ENCODE measurements at places on chromosomes 2 and 18.

DNA sequence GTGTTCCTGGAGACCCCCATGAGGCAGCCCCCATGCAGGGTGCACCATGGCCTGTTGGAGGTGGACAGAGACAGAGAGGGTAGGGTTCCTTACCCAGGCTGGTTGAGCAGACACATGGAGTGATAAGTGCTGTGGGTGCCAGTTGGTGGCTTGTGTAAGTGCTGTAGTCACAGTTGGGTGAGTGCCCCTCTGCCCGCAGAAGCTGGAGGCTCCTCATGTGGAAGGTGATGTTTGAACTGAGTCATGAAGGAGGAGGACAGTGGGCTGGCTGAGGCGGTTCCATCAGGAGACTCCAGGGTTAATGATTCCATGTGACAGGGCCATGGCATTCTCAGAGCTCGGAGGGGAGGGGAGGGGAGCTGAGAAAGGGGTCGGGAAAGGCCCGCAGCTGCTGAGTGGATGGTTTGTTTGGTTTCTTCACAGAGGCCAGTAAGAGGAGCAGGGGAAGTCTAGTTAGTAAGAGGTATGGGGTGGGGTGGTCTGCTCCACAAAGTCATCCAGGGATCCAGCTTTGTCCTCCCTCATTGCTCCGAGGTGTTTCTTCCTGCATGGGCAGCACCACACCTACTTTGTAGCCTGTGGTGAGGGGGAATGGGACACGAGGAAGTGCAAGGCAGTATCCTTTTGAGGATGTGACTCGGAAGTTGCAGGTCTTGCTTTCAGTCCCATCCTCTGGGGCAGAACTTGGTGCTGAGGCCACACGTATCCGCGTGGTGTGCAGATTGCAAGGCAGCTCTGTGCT is 13.6 kb downstream of the IMPA2 start:
- no peak for DNase-seq

GRCh38 chr2:134320930-134321329 is 67.1 kb downstream of the MGAT5 start:
- DNase-seq = no peak

- DNase-seq = no peak
Measured at GRCh38 chr2:67649331-67650261, 252.5 kb downstream of the ETAA1 start.

DNA sequence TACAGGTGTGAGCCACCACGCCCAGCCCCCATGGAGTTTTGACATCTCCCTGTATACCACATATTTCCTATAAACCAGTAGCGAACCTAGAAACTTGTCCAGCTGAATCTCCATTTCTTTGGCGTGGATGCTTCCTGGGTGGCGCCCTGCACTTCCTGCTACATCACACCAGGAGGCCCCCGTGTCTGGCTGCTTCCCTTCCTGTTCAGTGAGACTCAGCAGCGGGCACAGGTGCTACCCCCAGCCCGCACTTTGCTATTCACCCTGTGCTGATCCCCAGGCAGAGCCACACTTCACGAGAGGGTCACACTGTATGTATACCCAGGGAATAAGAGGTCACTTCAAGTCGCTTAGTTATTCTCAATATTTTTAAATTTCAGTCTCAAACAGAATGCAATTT is 35.0 kb downstream of the CYP27C1 start:
- no peak for DNase-seq

- no peak for DNase-seq
Measured at GRCh38 chr2:177106212-177106611, 106.4 kb upstream of the HNRNPA3 start.

- DNase-seq = no peak
Measured at GRCh38 chr2:68234405-68234804, 17.9 kb downstream of the PPP3R1 start.

DNA sequence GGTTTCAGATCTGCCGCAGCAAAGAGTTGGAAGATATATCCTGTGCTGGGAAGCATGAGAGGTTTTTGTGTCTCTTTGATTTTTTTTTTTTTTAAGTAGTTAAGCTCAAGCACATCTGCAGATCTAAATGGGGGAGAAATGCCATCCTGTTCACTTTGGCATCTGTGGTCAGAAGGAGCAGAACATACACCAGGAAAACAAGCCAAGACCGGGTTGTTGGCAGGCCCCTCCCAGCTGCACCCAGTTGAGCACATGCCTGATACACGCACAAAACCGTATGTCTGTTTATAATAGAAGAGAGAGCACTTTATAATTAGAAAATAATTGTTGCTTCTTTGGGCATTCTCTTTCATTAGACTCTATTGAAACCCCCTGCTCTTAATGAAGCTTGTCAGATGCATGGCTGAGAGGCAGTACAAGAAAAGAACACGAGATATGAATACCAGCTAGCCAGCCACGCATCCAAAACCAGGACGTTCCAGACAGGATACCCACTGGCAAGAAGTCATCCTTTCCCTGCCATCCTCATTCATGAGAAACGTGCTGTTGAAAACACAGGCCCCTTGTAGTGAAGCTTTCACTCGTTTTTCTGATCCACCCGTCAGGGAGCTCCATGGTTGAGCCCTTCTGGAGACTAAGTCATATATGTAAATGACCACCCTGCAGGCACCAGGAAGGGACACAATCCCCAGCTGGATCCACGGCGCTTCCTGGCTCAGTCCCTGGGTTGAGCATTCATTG is 152.2 kb downstream of the ALPK2 start:
- DNase-seq = no peak

- no peak for DNase-seq
Measured at GRCh38 chr2:241904791-241905710, 35.5 kb downstream of the RTP5 start.

- DNase-seq = no peak
Measured at GRCh38 chr2:212361174-212361756, 177.3 kb downstream of the ERBB4 start.

- DNase-seq = no peak
Measured at GRCh38 chr2:159080641-159081040, 112.2 kb downstream of the TANC1 start.

DNA sequence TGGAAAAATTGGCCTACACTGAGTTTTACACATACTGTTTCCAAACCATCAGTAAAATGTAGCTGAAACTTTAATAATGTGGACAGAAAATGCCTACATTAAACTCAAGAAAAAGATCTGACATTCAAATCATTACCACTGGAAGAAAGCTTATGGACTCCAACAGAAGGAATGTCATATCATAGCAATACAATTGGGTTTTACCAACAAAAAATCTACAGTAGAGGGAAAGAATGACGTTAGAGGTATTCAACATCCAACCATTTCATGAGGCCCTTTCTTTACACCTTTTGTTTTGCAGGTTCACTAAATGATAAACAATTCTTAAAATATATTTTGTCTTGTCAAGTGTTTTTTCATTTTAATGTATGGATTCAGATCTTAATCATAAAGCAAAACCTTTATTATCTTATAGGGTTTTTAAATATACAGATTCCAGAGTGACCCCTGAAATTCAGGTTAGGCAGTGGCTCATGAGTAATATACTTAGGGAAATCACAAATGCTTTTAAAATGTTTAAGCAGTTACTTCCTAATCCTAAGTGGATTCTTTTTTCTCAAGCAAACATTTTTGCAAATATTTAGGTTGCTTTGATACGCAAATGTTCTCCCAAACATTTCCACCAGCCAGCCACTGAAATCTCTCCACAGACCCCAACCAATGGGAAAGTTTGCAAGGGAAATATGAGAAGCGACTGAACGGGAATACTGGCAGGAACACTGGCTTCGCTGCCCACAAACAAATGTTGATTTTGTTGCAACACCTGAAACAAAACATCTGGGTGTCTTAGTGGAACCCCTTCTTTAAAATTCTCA is 168.7 kb downstream of the TCF4 start:
- no peak for DNase-seq

GRCh38 chr2:54669677-54670484 is 53.6 kb upstream of the EML6 start:
- DNase-seq = no peak

DNA sequence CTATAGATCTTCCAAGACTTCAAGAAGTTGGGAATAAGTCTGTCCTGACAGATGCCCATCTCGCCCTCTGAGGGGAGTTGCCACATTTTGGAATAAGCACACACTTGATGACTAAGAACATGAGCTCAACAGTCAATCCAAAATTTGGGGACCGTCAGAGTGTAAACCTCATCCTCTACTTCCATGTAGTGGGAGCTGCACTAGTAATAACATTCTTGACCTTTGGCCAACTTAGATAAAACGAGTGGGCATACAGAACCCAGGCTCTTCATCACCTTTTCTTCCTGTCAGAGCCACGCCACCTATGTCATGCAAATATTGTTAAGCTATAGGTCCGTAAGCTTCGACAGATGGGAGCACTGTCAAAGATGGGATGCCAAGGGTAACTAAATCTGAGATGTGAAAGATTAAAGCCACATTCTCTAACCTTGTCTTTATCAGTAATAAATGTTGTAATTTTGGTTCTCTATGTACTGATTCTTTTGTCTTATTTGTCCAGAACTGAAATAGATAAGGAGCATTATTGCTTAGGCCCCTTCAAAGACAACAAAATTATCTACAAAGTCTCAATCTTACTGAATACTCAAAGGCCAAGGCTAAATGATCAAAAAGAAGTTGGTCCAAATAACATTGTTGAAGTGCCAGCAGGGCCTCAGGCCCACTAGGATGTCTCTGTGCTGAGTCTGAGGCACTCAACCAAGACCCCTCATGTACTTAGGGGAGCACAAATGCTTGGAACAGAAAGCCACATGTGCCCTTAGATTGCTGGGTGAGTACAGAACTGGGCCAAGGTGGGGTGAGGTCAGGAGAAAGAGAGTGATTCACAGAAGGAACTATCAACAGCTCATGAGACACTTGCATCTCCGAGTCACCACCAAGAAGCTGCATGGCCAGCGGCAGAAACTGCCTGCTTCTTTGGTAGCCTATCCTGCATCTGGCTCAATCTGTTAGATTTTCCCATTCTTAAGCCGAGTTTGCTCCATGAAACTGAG is 15.0 kb downstream of the CDH2 start:
- DNase-seq = no peak

DNA sequence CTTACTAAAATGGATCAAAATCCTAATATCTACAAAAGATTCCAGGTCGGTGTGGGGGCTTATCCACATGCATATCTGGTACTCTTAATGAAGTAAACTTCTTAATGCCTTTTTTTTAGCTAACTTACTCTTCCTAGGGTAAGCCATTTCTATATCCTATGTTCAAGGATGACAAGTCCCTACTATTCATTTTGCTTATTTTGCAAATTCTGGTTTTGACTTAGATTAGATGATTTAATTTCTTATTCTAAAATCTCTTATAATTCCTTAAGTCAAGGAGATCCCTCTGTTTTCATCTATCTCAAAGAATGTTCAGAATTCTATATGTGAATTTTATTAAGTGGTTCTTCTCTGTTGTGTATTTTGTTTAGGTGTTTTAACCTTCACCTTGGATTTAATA is 79.7 kb downstream of the KYNU start:
- no peak for DNase-seq

DNA sequence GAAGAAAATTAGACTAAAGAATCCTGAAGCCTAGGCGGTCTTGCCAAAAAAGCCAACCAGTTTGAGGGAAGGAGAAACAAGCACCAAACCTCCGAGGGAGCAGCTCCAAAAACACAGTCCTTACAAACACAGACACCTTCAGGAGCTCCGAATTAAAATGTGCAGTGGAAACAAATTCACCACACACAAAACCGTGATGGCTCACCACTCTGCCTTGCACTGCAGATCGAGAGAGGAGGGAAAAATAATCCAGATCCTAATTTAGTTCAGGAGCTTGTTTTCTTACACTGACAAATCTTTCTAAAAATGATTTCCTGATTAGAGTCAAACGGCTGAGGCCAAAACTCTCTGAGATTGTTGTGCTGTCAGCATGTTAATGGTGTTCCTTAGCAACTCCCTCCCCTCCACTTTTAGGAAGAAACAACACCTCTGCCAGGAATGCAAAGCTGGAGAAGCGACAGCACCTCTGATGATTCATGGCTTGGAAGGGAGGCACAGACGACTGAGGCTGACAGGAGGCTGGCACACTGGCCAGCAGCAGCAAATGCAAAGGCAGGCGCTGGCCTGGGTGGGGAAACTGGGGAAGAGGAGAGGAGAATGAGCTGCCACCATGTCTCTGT is 249.4 kb upstream of the KLHL29 start:
- DNase-seq = no peak

- DNase-seq = no peak
Measured at GRCh38 chr18:2569338-2570207, 1.7 kb downstream of the METTL4 start.

DNA sequence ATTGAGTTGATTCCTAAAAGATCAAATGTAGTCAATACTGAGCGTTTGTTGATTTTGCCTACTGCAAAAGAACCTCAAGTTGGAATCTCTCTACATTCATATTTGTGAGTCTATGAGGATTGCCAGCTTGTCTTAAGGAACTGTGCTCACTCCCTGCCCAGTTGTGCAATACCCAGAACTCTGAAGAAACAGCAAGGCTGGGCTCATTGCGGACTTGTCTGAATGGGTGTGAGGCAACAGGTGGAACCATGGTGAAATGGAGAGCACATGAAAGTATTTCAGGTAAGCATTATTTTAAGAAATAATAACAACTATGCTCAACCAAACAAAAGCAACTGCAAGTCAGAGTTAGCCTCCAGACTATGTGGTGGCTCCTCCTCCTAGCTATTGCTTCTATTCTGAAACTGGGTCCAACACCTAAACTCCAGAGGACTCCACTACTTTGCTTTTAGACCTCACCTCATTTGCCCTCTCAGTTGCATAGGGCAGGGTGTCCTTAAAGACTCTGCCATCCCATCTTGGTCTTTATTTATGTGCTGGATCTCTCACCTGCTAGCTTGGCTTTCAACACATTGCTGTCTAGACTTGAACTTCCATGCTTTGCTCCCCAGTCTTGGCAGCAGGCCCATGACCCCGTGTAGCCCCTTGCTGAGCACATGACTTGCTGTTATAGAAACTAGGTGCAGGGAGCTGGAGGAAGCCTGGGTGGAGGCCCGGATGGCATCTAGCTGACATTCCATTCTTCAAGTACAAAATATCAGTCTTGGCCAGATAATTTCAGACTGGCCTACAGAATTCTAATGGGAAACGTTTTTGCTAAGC is 94.8 kb upstream of the ARL5A start:
- DNase-seq = no peak

- no peak for DNase-seq
Measured at GRCh38 chr2:239253701-239254436, 147.0 kb downstream of the HDAC4 start.

DNA sequence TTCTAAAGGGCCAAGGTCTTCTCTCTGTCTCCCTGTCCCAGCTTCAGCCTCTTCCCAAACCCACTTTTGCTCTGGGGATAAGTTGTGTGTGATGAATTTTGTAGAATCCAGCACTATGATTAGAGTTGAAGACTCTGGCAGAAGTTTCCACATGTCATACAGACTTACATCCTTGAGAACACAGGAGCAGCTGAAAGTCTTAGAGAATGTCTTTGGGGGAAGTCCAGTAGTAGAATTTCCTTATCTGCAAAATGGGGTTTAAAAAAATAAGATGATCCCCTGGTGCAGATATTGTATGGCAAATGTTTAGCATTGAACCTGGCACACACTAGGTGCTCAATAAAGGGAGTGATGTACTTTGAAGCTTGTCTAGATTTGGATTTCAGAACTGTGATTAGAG is 65.2 kb downstream of the TMEM247 start:
- no peak for DNase-seq

DNA sequence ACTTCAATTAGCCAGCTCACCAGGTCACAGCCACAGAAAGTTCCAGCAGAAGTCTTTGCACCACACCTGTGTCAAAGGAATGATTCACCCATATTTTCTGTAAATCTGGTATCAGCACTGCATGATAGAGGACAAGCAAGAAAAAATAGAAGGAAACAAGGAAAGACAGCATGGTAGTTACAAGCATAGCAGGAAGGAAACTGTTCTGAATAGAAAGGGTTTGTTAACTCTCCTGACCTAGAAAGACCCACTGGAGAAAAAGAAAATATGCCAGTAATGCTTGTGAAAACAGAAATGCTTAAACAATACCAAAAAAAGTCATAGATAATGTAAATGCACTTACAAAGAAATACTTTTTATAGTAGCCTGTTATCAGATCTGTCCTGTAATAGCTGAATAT is 40.8 kb downstream of the SCRN3 start:
- no peak for DNase-seq

Data from stimulated activated CD4-positive, alpha-beta T cell treated with anti-CD3 and anti-CD28 coated beads, Interleukin-15, amount 100 ng/mL, for 1 hour (primary cell).